ENCODE measurements at places on chromosomes 12 and 14.

DNA sequence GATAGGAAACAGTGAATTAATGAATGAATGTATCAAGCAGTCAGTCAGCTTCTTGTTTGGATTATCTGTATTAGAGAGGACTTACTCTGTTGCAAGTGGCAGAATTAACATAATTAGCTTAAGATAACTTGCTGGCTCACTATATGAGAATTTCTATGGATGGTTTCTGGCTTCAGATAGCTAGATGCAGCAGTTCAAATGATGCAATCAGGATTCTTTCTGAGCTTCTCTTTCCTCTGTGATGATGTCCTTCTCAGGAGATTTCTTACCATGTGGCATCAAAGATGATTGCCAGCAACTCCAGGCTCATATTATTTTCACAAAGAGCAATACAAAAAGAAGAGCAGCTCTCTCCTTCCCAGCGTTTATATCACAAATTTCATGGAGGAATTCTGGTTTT, 30.7 kb downstream of the FRMD6 start:
- no peak for DNase-seq

- DNase-seq = no peak
These were observed 11.1 kb upstream of the CNTN1 start for GRCh38 chr12:40681148-40681547.

- no peak for DNase-seq
These were observed 559.9 kb downstream of the C12orf50 start for GRCh38 chr12:87469295-87469694.

DNA sequence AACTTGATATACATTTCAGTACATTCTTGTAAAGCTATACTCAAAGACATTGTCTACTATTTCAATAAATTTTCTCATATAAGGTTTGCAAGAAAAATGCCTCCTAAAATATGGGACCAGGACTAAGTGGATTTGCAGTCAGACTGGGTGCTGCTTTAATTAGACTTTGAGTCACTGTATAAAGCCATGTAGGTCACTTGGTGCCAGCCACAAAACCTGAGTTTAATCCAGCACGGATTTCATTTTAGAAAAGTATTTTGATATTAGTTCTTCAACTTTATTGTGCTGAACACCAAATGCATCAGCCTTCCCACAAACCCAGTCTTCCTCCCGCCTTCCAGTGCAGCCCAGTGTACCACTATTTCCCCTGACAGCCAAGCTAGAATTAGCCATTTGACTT, 9.9 kb upstream of the NID2 start:
- DNase-seq = no peak

DNA sequence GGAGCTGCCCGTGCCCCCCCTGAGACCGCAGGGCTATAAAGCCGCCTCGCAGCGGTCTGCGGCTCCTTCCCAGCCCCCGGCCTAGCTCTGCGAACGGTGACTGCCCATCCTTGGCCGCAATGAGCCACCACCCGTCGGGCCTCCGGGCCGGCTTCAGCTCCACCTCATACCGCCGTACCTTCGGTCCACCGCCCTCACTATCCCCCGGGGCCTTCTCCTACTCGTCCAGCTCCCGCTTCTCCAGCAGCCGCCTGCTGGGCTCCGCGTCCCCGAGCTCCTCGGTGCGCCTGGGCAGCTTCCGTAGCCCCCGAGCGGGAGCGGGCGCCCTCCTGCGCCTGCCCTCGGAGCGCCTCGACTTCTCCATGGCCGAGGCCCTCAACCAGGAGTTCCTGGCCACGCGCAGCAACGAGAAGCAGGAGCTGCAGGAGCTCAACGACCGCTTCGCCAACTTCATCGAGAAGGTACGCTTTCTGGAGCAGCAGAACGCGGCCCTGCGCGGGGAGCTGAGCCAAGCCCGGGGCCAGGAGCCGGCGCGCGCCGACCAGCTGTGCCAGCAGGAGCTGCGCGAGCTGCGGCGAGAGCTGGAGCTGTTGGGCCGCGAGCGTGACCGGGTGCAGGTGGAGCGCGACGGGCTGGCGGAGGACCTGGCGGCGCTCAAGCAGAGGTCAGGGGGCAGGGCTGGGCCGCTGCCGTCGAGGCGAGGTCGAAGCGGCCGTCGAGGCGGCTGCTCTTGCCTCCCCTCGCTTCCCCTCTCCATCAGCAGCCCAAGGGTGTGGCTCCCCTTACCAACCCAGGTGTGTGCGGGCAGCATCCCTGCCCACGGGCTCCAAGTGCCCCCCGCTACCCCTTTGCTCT, at the start of gene PRPH:
Gene PRPH, plus strand, starts transcription at position 66 of the 855 bp plus-strand sequence. Its CDS starts 54 bp downstream, at position 120.
- DNase-seq = peak; percentile 80

DNA sequence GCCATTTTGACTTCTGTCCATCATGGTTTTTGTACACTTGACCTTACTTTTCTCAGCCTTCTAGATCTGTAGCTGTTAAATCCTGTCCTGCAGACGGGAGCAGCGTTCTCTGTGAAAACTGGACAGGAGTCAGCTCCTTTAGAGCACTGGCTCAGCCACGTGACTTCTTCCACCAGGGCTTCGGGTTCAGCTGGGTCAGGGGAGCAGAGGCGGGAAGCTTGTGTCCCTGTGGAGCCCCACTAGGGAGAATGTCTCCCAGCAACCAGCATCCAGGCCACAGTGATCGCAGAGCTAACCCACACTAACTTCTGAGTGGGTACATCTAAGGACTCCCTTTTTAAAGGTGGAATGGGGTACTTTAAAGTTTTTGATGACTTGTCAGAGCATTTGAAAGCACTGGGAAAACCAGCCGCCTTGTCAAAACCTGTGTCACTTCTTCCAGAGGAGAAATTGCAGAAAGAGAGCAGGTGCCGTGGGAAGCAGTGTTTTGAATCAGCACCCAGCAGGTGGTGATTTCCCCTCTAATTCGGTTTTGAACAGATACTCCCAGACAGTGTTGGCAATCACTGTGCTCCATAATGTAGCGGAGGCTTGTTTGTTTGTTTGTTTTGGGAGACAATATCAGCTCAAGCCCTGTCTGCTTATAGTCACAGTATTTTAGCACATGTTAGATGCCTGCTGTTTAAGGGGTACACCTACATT, 17.9 kb downstream of the DERA start:
- no peak for DNase-seq

DNA sequence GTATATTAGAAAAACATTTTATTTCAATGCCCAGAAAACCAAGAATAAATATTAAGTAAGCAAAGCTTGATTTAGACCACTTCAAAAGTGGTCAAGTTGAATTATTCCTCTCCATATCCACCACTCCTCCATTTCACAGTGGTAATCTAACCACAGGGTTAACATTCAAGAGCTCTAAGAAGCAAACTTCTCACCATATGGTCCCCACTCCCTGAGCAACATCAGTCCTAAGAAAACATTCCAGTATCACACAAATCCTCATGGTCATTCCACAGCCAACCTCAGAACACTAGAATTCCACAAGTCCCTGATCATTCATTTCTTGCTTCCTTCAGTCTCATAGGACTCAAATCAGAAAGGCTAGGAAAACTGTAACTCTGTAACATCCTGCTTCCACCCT, 47.9 kb downstream of the ST8SIA1 start:
- no peak for DNase-seq

DNA sequence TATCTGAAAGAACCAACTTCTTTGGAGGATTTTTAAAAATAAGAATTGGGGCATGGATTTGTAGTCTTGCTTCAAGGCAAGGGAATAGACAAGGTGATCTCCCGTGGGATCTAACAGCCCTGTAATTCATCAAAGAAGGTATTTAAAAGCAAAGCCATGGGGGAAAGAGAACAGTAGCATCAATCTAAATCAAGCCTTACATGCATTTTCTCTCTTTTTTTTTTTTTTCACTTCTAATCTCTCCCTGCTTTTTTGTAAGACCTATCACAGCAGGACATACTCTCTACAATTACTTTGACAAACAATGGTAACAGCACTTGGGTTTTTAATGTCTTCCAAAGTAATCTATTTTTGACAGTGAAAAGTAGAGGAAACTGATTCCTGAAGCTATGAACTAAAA, 367.9 kb downstream of the PAWR start:
- no peak for DNase-seq

DNA sequence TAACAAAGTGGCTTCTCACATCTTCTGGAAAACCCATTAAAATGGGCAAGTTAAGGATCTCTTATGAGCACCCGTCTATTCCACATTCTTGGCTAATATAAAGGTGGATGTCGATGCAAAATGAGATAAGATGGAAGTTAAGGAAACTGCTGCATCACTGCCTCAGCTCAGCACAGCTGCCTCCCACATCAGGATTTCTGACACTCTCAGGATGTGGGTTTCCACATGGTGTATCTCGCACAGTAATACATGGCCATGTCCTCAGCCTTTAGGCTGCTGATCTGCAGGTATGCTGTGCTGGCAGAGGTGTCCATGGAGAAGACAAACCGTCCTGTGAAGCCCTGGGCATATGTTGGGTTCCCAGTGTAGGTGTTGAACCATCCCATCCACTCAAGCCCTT, 1348.0 kb downstream of the TMEM121 start:
- DNase-seq = no peak

GRCh38 chr14:24954037-24954699, 95.8 kb downstream of the STXBP6 start:
- no peak for DNase-seq

DNA sequence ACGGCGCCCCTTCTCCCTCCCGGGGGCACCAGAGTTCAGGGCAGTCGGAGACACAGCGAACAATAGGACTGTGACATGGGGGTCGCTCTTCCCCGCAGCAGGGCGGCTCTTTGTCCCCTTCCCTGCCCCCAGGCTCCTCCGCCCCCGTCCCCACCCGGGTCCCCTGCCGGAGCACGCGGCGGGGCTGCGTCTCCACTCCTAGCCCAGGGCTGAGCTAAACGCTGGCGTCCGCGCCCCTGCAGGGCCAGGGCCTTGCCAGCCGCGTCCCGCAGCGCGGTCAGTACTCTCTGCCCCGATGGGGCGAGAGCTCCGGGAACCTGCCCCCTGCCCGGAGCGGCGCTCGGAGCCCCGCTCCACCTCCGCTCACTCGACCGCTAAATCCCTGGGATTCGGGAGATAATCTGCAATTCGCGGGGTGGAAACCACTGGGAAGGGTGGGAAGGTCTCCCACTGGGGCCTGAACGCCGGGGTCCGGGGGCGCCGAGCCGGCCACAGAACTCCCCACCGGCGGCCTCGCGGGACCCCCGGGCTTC, 825 bp upstream of the CCDC85C start:
- DNase-seq = peak; percentile 77

- DNase-seq = no peak
These were observed 50.7 kb downstream of the UTP20 start for GRCh38 chr12:101330631-101331030.

DNA sequence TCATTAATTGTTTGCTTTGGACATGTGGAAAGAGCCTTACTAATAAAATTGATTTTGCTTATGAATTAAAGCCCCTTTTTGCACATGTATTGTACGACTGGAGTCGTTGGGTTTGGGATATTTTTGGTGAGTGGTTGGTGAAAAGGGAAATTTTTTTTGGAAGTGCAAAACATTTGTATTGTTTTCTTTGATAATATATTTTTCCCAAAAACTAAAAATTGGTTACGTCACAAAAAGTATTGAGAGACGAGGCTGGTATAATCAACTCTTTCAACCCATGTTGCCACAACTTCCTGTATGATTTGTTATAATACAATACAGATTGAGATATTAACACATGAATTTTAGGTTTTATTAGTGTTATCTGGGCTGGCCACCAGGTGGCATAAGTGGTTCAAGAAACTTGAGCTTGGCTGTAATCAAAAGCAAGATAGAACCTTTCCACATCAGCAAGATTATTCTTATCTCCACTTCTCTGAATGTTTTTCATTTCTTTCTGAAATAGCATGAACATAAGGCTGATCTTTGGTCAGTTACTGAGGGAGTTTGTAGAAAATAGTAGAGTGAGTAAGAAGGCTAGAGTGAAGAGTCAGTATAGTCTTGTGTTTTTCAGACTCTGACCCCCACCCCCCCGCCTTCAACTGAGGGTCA, 8.7 kb downstream of the NGDN start:
- peak; percentile 68 for DNase-seq

- no peak for DNase-seq
These were observed 605.2 kb downstream of the GALC start for GRCh38 chr14:87387806-87388205.

- DNase-seq = no peak
These were observed 836 bp downstream of the PTPN21 start for GRCh38 chr14:88553886-88554456.

- no peak for DNase-seq
These were observed 151.8 kb upstream of the BTG1 start for GRCh38 chr12:92297405-92297804.

DNA sequence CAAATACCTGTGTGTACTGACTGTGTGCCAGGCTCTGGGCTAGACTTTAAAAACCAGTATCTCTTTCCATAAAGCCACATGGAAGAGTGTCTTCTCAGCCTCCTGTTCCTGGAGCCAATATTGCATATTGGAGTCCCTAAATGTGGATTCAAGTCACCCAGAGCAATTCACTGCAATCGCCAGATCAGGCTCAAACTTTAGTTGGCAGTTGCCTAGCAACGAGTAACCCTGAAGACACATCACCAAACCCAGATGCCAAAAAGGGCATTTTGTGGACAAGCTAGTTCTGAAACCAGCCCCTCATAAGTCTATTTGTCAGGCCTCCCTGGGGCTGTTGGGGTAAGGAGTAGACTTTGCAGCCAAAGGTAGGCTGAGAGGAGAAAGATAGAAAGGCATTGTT, 13.7 kb downstream of the DPF3 start:
- no peak for DNase-seq

DNA sequence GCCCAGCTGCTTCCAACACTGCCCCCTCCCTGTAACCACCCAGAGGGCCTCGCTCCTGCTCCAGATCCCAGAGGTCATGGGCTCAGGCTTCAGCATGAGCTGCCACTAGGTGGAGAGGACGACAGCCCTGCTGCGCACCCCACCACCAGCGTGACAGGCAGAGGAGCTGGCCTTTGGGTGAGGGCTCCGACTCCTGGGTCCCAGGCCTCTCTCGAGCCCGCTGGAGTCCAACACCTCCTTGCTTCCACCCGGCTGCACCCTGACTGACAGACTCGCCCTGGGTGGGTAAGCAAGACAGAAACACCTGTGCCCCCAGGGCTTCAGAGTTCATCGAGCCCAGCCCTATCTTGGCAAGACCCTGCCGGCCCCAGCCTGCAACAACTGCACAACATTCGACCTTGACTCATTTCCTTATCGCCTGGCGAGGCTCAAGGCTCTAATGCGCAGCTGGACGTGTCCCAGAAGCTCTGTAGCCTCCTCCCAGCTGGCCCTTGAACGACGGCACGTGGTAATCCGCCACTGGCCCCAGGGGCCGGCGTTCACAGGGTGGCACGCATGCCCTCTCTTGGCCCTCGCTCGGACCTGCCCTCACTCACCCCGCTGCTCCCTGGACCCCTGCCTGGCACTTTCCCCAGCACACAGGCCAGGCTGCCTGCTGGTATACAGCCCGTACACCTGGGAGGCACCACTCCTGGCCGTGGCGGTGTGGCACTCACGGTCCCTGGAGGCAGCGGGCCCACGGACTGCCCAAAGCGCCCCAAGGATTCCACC, 28.0 kb downstream of the VPS37B start:
- DNase-seq = peak; percentile 76

GRCh38 chr14:61747342-61747741, 14.9 kb upstream of the SNAPC1 start:
- DNase-seq = no peak

- DNase-seq = no peak
These were observed 30.7 kb upstream of the DEGS2 start for GRCh38 chr14:100190126-100190525.

- no peak for DNase-seq
These were observed 63.9 kb upstream of the GRIP1 start for GRCh38 chr12:66742508-66743367.

GRCh38 chr14:98665007-98665406, 607.0 kb downstream of the BCL11B start:
- no peak for DNase-seq

- DNase-seq = no peak
These were observed 162.1 kb downstream of the ZFP36L1 start for GRCh38 chr14:68630611-68631393.
